A549 treated with dexamethasone at 1 μM for 4 hours (cell line): ENCODE measurements at places on chromosomes 7 and 10. TPM values are rescaled to one million over a fixed set of nuclear protein-coding genes. Genes with fewer than 3 reads are reported as not detected.

CALN1 gene
- total RNA-seq: not detected in 5 replicates

PRPS1L1 gene
- total RNA-seq: not detected in 5 replicates

STEAP1B gene
- total RNA-seq: 0.09 to 0.14 TPM (median 0.12 TPM) in 4 of 5 replicates, not detected in the other

ZSCAN21 gene
- 10.5 to 11.7 TPM (median 11.0 TPM) in 5 replicates for total RNA-seq

PLXDC2 gene
- 0.01 to 0.04 TPM (median 0.03 TPM) in 4 of 5 replicates, not detected in the other for total RNA-seq

KCND2 gene
- not detected in 5 replicates for total RNA-seq

CTTNBP2 gene
- 0.27 to 0.67 TPM (median 0.37 TPM) in 5 replicates for total RNA-seq

ATP6V0E2 gene
- total RNA-seq: 39.3 to 65.5 TPM (median 64.0 TPM) in 5 replicates

OR2A1 gene
- not detected in 5 replicates for total RNA-seq

KLHDC10 gene
- total RNA-seq: 10.6 to 19.6 TPM (median 16.8 TPM) in 5 replicates

MYO3A gene
- not detected in 5 replicates for total RNA-seq

NPC1L1 gene
- total RNA-seq: 0.06 to 0.12 TPM (median 0.09 TPM) in 5 replicates

KCNMA1 gene
- total RNA-seq: 38.0 to 72.8 TPM (median 60.1 TPM) in 5 replicates
